Stimulated activated CD4-positive, alpha-beta T cell treated with anti-CD3 and anti-CD28 coated beads, Interleukin-15, amount 100 ng/mL, for 24 hours (primary cell): ENCODE measurements at places on chromosomes 2 and 18.

DNA sequence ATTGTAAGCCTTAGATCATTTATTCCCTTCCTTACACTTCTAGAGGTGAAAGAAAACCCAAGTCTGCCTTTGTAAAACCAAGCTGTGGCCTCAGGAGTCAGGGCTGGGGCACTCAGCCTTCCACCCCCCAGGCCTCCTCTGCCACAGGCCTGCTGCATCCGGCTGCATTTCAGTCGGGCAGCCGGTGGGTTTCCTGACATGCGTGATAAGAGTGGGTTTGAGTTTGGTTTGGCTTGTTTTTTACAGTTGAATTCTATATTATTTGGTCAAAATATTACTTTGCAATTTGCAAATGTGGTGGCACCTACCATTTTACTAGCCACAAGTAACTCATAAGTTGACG is 42.4 kb downstream of the ADI1 start:
- no peak for DNase-seq

DNA sequence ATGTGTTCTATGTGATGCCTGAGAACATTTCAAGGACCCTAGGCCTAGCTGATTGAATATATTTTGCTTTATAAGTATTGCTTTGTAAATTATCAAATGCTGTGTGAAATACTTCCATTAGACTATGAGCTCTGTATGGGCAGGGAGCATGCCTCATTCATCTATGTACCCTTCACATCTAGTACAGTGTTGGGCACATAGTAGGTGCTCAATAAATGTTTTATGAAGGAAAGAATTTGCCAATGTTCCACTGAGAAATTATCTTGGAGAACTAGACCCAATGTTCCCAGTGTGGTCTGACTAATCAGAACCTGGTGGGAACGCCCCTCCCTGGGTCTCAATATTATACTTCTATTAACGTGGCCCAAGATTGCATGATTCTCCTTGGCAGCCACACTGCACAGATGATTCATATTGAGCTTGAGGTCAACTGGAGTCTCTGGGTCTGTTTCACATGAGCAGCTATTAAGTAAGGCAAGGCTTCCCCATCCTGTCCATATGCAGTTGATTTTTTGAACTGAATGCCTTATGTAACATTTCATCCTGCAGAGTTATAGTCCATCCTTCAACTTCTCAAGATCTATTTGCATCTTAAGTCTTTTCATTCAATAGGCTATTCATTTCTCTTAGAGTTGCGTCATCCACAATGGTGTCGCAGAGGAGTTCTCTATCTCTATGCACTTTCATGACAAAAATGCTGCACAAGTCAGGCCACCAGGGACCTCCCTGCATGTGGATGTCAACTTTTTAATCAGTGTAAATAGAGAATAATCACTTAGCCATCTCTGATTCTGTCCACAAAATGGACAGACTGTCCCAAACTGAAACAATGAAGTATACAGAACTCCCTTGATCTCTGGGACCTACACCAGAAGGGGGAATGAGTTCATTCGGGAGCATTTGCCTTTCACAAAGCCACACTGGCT is 257.6 kb downstream of the CYP26B1 start:
- no peak for DNase-seq

DNA sequence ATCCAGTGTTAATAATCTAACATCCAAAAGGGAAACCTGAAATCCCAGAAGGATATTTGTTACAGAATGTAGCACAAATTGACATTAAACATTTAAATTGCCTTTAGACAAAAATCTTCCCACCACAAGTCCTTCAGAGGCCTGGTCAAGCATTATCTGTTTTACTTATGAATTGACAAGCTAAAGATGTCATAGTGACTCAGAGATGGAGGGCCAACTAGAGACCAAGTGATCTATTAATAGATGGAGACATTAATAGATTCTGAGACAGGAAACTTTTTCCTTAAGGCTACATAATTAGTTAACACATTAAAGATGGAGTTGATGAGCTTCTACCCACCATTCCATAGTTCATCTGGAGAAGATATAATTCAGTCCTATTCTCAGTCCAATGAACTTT is 526.2 kb downstream of the IRS1 start:
- DNase-seq = no peak

- peak; percentile 61 for DNase-seq
These were observed 26.4 kb upstream of the GALR1 start for GRCh38 chr18:77223221-77223639.

DNA sequence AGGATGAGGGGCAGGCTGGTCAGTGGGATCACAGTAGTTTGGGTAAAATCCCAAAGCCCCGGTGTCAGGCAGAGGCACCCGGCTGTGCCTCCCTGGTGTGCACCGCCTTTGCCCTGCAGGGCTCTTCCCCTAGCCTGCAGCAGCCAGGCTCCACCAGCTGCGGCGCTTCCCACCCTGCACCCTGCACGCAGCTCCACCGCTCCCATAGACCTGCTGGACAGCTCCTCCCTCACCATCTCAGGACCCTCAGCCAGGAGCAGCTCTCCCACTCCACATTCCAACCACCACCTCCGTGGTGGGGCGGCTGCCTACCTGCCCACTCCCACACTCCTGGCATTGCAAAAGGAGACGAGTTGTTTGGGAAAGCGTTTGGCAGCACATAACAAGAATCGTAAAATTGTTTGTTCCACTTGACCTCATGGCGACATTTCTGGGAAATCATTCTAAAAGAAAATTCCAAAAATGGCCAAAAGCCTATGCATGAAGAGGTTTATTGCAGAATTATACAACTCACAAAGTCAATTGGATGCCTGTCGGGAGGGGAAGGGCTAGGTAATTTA is 287.4 kb upstream of the HDAC4 start:
- DNase-seq = no peak

GRCh38 chr2:112920923-112921532 is 10.1 kb downstream of the IL37 start:
- peak; percentile 14 for DNase-seq

DNA sequence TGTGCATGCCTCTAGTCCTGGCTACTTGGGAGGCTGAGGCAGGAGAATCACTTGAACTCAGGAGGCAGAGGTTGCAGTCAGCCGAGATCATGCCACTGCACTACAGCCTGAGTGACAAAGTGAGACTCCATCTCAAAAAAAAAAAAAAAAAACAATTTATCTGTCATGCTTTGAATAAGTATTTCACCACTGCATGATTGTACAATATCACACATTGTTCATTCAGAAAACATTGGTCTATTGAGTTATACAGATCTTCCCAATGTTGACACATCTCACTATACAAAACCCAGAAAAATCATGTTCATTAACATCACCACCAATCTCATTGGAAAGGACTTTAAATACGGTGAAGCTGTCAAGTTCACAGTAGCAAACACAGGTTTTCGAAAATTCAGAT is 46.8 kb upstream of the PPM1B start:
- DNase-seq = no peak

GRCh38 chr2:56185582-56186046 is 1.8 kb downstream of the CCDC85A start:
- DNase-seq = no peak

DNA sequence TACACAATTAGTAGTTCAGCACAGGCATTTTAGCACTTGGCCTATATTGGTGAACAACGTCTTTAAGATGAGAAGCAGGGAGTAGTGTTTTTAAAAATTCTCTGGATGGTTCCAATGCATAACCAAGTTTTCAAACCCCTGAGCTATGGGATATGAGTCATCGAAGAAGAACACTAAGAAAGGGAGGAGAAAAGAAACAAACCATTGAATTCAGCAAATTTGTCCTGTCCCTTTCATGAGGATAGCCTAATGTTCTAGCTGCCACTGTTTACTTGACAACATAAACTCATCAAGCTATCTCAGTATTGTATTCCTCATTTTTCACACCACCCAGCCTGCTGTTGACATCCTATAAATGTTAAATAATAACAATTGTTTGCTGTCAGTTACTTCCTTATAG is 158.0 kb downstream of the BARD1 start:
- no peak for DNase-seq

- DNase-seq = no peak
These were observed 151.4 kb downstream of the TNS1 start for GRCh38 chr2:217851191-217852020.

DNA sequence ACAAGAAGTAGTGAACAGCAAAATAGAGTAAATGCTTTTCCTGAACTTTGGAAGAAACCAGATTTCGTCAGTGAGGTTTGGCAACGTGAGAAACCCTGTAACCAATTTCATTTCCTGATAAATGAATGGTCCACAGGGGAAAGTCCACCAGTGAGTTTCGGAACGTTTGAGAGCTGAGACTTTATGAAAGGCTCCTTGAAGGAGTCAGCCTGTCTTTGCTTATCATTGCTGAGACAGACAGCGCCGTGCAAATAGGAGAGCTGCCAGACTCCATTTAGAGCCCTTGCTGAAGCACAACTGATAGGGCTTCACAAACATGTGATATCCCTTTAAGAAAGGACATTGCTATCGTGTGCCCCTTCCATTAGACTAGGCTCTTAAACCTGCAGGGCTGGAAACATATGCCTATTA is 121.8 kb upstream of the SMAD7 start:
- DNase-seq = no peak

DNA sequence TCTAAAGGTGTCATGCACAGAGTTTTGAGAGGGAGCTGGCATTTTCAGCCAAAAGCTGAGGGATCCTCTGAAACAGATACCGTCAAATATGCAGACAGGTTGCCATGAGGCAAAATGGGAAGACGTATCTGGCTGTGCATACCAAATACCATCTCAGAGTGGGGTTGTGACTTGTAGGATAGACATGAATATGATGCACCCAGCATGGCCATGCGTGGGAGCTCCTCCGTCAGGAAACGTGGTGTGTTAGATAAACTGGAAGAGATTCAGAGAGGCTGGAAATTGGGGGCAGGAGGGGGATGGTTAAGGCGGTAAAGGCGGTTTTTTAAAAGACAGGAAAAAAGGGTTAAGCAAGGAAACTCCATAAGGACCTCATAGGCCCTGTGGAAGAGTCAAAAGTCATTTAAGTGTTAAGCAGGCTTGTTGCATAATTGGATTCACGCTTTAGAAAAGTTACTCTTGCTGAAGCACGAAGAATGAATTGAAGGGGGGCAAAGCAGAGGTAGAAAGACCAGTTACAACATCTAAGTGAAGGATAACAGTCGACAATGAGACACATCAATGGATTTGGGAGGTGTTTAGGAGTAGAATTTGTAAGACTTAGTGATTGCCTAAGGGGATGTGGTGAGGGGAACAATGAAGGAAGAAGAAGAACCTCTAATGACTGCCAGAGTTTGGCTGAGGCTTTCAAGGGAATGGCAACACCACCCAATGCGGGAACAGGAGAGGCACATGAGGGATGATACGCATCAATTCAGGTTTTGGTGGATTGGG is 139.6 kb upstream of the CTAGE1 start:
- DNase-seq = no peak

GRCh38 chr18:47870605-47871004 is 59.9 kb downstream of the SMAD2 start:
- DNase-seq = no peak

- DNase-seq = peak; percentile 28
These were observed 55.2 kb downstream of the LDLRAD4 start for GRCh38 chr18:13273800-13274199.

- DNase-seq = no peak
These were observed 211.0 kb downstream of the PMAIP1 start for GRCh38 chr18:60110836-60111235.

- no peak for DNase-seq
These were observed 1.3 kb downstream of the RFTN2 start for GRCh38 chr2:197674060-197674459.

GRCh38 chr2:660586-661359 is 16.4 kb downstream of the TMEM18 start:
- no peak for DNase-seq

- DNase-seq = no peak
These were observed 47.8 kb upstream of the AGAP1 start for GRCh38 chr2:235446082-235446481.

- no peak for DNase-seq
These were observed 83.4 kb upstream of the B3GNT7 start for GRCh38 chr2:231312066-231312465.

GRCh38 chr18:50707855-50708469 is 111.9 kb downstream of the MRO start:
- no peak for DNase-seq

DNA sequence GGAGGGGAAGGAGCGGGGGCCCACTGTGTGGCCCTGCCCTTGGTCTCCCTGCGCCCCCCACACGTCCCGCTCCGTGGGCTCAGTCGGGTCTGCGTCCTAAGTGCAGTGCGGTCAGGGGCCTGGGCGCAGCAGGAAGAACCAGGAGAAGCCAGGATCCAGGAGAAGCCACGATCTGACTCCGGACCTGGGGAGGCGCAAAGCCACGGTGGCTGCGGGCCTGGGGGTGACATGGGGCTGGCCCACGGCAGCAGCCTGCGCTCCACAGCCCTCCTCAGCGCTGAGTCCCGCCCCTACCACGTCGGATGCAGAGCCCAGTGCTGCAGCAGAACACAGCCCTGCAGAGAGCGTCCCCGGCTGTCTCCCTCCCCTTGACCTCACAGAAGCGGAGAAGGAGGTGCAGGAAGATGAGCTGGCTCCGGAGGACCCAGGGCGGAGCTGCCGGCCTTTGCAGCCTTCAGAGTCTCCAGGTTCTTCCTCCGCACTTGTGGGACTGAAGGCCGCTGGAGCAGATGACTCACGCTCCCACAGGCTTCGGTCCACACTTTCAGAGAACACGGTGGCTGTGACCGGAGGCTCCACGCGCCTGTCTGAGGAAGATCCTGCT is 589.2 kb upstream of the SALL3 start:
- DNase-seq = no peak

DNA sequence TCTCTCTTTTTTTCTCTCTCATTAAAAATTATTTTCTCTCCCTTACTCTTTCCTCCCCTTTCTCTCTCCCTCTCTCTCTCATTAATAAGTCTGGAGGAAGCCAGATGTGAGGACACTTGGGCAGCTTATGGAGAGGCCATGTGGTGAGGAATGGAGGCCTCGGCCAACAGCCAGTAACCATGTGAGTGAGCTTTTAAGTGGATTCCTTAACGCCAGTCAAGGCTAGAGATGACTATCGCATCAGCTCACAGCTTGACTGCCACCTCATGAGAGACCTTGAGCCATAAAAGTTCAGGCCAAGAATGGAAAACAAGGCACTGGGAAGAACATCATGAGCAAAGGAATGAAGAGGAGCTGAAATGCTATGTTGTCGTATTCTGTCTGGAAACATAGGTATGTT is 39.1 kb downstream of the ETAA1 start:
- no peak for DNase-seq

DNA sequence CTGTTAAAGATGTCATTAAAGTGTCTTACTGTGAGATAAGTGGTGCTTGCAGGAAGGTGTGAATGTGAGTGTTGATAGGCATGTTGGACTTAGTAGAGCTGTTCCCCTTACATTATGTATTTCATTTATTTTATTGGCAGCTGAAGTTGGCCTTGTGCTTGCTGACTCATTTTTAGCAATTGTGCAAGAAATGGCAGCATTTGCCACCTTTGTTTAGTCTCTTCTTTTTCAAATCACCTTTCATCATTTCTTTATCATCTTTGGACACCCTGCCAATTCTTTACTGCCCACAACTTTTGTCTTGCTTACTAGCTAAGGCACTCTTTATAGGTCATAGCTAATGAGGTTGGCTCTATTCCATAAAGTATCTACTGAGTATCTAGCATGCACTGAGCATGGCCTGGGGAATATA is 130.3 kb upstream of the LYPD6 start:
- no peak for DNase-seq

GRCh38 chr2:70128005-70128404 is 40.7 kb downstream of the PCBP1 start:
- no peak for DNase-seq
